Ureter (tissue), 1 donor: ENCODE measurements at places on chromosomes 16 and 17. TPM values are rescaled to one million over a fixed set of nuclear protein-coding genes. Genes with fewer than 3 reads are reported as not detected.

Gene GSG1L2
- total RNA-seq: not detected

Gene RANBP10
- total RNA-seq: 25.3 TPM

Gene PAFAH1B1
- 119 TPM for total RNA-seq

Gene RAC3
- total RNA-seq: 5.0 TPM

Gene GAS2L2
- not detected for total RNA-seq

Gene ZNF205
- total RNA-seq: 8.2 TPM

Gene TMEM238L
- 12.4 TPM for total RNA-seq

Gene FBXW10B
- total RNA-seq: 15.4 TPM

Gene SDR42E1
- 28.3 TPM for total RNA-seq

Gene CD300E
- total RNA-seq: 0.73 TPM

Gene CHMP6
- 26.2 TPM for total RNA-seq

Gene B3GNT9
- total RNA-seq: 14.5 TPM

Gene MLYCD
- 18.3 TPM for total RNA-seq

Gene KCNJ12
- 1.6 TPM for total RNA-seq

Gene CD300LG
- 1.4 TPM for total RNA-seq

Gene ZSCAN10
- not detected for total RNA-seq

Gene ANKS4B
- not detected for total RNA-seq

Gene KRT15
- 147 TPM for total RNA-seq

Gene RHBDL3
- 0.99 TPM for total RNA-seq

Gene RNF227
- 2.5 TPM for total RNA-seq

Gene KRTAP9-8
- total RNA-seq: not detected
